ENCODE measurements at places on chromosomes 7 and 10.

- DNase-seq: no peak
These were observed 95.2 kb upstream of the ZNF716 start for GRCh38 chr7:57354679-57355338.

DNA sequence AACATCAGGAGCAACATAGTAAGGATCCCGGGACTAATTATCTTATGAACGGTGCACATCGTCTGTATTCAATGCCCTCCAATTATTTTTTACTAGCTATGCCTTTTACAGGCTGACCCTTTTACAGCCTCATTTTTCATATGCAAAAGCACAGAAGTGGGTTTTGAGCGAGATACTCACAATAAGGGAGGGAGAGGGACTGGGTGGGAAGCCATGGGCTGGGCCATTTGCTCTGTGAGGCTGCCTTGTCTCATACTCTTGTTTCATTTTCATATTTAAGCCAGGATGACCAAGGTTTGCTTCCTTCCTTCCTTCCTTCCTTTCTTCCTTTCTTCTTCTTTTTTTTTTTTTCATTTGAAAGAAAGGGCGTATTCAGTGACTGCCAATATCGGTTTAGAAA is 259.3 kb downstream of the TRIL start:
- peak; percentile 27 for DNase-seq

DNA sequence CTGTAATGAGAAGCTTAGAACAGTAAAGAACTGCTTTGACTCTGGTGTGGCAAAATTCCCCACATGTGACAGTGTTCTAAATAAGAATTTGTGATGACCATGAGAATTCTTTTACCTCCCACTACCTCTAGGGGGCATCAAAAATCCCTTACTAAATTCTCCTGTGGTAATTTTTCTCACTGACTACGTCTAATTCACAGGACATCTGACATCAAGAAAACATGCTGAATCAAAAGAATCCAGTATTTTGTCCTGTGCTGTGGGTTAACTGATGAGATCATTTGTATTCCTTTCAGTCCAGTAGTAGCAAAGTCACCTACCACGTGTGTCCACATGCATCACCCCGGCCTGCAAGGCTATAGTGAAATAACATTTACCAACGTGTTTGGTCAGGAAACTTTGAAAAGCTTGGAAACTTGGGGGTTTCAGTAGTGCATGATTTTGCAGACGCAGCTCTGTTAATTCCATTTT is 103.8 kb downstream of the ATE1 start:
- DNase-seq: peak; percentile 59

- DNase-seq: no peak
These were observed 103.3 kb downstream of the CLEC2L start for GRCh38 chr7:139626817-139627216.

GRCh38 chr10:120998251-120998650 is 147.1 kb downstream of the WDR11 start:
- no peak for DNase-seq

DNA sequence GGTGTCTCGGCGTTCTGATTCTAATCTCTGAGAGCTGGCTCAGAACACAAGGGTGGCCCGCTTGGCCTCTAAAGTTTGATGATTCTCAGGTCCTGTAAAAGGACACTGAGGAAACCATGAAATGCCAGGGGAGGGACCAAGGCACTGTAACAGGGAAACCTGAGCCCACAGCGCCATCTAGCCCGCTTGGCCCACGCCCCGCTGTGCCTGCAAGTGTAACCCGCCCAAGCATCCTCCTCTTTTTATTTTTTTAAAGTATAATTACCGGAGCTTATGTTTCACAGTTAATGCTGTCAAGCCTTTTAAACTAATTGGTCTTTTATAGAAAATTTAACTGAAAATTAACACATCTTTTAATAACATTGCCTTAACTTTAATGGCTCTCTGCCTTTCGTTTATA is 734.7 kb downstream of the KCNMA1 start:
- DNase-seq: peak; percentile 60

DNA sequence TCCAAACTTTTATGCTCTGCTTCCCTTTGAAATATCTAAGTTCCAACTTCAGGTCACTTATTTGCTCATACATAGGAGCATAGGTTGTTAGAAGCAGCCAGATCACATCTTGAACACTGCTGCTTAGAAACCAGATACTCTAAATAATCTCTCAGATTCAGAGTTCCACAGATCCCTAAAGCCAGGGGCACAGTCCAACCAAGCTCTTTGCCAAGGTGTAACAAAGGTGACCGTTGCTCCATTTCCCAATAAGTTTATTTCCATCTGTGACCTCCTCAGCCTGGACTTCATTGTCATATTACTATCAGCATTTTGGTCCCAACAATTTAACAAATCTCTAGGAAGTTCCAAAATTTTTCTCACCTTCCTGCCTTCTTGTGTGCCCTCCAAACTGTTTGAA is 52.8 kb downstream of the TRIM24 start:
- DNase-seq: no peak

DNA sequence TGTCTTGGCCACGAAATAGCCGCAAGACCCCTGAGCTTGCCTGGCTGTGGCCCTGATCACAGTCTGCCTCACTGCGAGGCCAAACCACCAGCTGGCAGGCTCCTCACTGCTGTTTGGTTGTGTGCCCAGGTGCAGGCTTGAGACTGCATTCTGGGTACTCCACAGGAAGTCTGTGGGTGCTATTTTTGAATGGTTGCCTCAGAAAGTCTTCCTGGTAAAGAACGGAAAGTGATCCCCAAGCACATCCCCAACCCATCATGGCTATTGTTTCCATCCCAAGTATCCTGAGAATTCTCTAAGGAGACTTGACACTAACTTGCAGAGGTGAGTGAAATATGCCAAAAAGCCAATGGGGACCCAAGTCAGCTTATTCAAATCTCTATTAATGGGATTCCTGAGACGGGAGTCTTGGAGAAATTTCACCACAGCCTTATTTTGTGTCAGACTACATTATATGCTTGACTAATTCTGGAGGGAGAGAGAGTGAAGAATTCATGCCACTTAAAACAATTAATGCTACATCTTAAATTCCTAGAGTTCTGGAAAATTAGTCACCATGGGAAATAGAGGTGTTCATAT is 170.9 kb downstream of the RAMP3 start:
- DNase-seq: no peak

- DNase-seq: peak; percentile 16
These were observed 85.7 kb downstream of the LRGUK start for GRCh38 chr7:134212576-134213546.

DNA sequence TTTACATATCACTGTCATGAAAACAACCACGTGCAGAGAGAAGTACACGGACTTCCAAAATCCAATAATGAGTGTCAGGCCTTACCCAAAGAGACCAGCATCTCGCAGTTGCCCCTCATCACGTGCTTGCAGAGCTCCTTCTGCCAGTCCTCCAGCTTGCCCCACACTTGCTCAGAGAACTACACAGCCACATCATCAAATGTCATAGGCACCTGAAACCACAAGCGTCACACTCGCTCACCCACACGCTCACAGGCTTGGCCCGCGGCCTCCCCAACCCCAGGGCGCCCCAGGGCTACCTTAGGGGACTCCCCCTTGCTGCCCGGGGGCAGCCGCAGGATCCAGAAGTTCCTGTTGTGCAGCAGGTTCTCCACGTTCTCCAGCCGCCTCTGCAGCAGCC is 123.4 kb upstream of the ZNF746 start:
- DNase-seq: no peak

DNA sequence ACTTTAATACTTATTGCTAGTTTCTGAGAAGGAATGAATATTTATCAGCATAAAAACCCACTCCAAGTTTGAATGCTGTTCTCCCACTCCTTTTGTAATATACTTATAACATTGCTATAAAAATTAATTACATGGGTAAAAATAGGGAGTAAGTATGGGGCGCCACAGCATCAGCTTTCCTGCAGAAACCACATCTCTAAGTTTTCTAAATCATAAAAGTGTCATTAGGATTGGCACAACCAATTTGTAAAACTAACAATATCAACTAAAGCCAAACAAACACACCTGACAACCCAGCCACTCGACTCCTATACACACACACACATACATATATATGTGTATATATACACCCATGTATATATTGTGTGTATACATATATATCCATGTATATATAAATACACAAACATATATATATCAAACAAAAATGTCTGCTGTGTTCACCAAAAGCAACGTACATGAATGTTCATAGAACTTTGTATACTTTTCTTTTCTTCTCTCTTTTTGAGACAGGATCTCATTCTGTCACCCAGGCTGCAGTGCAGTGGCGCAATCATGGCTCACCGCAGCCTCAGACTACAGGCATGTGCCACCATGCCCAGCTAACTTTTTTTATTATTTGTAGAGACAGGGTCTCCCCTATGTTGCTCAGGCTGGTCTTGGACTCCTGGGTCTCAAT is 14.8 kb upstream of the LRRC17 start:
- no peak for DNase-seq

- DNase-seq: peak; percentile 23
These were observed 147.2 kb downstream of the DYNC1I1 start for GRCh38 chr7:95919556-95919955.

DNA sequence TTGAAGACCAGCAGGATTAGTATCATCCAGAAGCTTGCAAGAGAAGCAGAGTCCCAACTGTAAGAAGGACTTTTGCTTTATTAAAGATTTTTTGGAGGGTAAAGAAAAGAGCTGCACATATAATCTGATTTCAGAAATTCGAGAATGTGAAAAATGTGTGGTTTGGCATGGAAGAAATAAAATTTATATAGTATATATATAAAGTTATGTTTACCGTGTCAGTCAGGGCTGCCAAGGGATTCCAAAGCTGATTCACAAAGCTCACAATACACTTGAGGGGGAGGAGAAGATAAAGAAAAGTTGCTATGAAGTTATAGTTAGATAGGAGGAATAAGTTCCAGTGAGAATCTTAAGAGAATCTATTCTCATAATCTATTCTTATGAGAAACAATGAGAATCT is 231.8 kb upstream of the CACNA2D1 start:
- DNase-seq: no peak

DNA sequence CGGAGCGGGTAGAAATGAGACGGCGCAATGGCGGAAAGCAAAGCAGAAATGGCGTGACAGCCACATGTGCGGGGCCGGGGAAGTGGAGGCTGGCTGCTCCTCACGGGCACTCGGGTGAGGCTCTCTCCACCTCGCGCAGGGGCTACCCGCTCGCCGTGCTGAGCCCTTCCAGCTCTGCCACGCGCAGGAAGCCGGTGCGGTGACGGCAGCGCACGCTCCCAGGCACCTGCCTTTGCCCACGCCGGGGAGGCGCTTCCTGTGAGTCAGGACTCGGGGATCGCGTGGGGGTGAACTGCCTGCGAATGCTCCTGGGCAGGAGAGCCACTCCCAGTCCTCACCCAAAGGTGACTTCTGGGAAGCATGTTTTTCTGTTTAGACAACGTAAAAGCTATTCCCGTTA is 431.2 kb downstream of the GLRX3 start:
- DNase-seq: no peak

GRCh38 chr10:110524179-110524858 is 26.6 kb downstream of the DUSP5 start:
- no peak for DNase-seq

DNA sequence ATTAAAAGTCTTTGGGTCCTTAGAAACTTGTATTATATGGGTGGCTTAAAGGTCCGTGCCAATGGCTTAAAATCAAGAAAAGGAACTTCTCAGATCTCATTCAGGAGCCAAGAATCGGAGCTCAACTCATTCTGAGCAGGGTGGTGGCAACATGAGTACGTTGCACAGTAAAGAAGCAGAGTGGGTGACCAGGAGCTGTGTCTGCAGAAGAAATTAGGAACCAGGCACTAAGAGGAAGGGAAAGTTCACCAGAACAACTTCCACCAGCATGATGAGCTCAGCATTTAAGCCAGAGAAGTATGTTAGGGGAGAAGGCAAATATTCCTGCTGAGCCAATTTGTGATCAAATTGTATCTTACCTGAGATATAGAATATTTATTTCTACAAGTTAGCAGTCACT is 236.0 kb upstream of the NRP1 start:
- no peak for DNase-seq

DNA sequence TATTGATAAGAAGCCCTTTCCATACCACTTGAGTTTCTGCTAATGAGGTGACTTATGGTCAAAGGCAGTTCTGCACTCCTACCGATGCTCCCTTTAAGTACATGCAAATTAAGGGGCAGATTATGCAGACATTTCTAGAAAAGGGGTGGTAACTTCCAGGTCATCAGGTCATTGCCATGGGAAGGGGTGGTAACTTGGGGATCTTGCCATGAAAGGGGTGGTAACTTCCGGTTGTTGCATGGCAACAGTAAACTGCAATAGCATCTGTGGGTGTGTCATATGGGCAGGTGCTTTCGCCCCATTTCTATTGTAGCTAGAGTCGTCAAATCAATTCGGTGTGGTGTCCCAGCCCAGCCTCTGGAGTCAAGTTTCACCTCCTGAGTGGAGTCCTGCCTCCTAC is 150.9 kb downstream of the UBE2H start:
- peak; percentile 56 for DNase-seq

- no peak for DNase-seq
These were observed 857.2 kb upstream of the PHF14 start for GRCh38 chr7:10116511-10116910.

- peak; percentile 54 for DNase-seq
These were observed 6.0 kb downstream of the LDB1 start for GRCh38 chr10:102113956-102114857.

GRCh38 chr7:26458466-26459145 is 166.9 kb downstream of the SNX10 start:
- no peak for DNase-seq

GRCh38 chr10:84845628-84846261 is 517.4 kb downstream of the CCSER2 start:
- DNase-seq: peak; percentile 78

GRCh38 chr7:151699147-151699927 is 177.6 kb downstream of the PRKAG2 start:
- peak; percentile 15 for DNase-seq

DNA sequence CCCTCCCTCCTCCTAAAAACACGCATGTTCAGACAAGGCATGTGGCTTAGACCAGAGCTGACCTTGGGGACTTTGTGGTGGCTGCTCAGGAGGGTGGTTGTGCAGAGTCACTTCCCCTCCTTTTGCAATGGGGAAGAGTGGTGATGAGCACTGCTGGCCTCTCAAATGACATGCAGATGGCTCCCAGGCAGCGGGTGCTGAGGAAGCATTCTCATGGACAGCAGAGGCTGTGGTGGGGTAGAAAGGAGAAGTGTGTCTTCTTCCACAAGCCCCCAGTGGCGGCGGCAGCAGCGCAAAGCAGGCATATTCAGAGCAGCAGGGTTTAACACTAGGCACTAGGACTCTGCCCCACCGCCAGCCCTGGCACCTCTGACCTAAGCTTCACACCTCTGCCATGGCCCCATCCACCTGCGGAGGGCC is 105.9 kb upstream of the ANLN start:
- no peak for DNase-seq

- no peak for DNase-seq
These were observed 383.4 kb downstream of the GATA3 start for GRCh38 chr10:8437896-8438295.

DNA sequence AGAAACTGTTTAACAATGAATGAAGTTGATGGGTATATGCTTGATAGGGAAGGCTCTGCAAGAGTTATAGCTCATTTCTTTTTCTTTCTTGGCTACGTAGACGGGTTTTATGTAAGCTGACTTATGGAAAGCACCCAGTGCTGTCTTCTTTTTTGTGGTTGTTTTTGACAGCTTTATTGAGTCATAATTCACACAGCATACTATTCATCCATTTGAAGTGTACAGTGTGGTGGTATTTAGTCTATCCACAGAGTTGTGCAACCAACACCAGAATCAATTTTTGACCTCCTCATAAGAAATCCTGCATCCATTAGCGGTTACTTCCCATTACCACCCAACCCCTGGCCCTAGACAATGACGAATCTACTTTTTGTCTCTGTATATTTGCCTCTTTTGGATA is 240.6 kb upstream of the KIAA1217 start:
- no peak for DNase-seq

Measured in NCI-H69 (cell line).